ENCODE measurements at places on chromosomes 3 and 15.

- DNase-seq = no peak
These were observed 530 bp upstream of the PCOLCE2 start for GRCh38 chr3:142889212-142890014.

DNA sequence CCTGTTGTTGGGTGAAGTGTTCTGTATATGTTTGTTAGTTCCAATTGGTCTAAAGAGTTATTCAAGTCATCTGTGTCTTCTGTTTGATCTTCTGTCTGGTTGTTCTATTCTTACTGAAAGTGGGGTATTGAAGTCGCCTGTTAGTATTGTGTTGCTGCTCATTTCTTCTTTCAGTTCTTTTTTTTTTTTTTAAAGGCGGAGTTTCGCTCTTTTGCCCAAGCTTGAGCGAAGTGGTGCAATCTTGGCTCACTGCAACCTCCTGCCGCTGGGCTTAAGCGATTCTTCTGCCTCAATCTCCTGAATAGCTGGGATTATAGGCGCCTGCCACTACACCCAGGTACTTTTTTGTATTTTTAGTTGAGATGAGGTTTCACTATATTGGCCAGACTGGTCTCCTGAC is 23.5 kb downstream of the PFN2 start:
- no peak for DNase-seq

GRCh38 chr15:75389791-75390382 is 21.5 kb upstream of the MAN2C1 start:
- DNase-seq = no peak

DNA sequence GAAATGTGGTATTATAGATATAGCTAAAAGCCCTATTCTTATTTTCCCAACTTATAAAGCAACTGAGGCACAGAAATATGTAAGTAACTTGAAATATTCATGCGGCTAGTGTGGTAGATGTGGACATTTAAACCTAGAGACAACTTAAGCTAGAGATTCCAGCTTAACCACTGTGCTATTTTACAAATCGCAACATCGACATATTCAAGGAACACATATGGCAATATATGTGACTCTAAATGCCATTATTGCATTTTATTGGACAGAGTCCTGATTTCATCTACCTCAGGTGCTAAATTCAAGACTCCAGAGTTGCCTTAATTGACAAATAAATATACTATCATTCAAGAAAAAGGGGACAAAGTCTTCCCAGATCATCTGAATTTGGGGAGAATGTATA is 442.3 kb downstream of the NLGN1 start:
- no peak for DNase-seq

DNA sequence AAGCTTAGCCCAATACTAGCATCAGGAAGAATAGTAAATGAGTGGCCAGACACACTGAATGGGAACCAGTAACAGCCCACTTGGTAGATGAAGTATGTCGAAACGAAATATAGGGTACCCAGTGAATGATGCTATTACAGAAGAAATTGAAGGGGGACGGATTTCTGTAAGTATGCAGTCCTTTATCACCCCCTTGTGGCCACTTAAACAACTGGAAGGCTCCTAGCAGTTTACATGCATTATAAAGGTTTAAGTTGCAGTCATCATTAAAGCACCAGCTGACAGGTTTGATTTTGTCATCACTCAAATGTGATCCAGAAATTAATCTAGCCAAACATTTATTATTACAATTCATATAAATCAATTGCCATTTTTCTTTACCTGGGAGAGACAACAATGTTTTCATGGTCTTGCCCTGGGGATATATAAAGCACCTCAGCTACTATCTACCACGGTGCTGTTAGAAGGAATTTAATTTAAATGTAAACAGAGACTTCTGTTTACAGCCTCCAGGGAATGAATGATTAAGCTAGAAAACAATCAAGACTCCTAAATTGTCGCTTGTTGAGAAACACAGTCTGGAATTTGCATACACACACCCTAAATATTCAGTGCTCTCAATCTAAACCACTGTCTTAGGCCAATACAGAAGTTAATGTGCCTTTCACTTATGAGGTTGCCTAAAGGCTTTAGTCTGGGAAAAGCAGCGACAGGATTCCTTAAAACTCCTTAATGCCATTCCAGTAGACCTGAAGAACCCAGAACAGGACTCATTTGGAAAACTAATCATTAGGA is 7.8 kb downstream of the EIF1B start:
- no peak for DNase-seq

DNA sequence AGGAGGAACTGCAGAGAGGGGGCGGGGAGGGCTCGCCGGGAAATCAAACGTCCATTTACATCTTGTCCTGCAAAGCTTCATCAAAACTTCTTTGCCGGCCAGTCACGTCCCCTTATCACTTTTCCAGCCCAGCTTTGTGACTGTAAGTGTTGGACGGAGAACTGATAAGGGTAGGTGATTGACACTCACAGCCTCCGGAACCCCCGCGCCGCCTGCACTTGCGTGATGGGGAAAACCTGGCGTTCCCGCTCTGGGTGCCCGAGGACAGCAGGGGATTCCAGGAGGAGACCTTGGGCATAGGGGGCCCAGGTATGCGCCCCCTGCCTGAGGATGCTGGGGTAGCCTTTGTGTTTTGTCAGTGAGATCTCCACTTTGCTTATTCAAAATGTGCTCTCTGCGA is 72.8 kb upstream of the ANKRD34C start:
- no peak for DNase-seq

GRCh38 chr3:148914936-148915690 is 50.0 kb downstream of the CPA3 start:
- DNase-seq = no peak

DNA sequence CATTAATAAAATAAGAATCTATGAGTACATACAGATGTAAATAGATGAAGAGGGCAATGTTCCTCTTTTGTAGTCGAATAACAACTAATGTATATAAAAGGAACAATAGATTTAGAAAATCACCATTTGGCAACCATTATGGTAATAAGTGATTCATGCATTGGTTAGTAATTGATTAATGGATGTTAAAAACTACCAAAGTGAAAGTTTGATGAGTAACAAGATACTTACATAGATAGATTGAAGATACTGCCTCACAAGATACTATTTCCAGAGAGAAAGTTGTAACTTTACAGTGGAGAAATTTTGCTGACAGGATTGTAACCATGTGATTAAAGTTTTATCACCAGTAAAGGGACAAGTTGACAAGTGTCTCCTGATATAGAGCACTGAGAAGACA is 55.0 kb downstream of the TCF12 start:
- no peak for DNase-seq

DNA sequence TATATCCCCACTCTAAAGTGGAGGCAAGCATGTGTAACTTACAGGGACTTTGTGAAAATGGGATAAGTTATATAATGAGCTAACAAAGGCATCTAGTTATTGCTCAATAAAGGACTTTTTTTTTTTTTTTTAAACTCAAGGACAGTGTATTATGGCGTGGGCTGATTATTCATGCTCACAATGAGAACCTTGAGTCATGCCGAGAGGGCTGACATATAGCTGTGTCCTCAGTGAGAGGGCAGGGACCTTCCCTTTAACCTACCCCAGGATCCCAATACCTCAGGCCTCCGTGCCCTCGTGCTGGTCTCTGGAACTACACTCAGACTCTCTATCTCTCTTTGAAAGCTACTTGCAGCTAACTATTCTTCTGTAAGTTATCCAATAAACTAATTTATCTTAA is 319.9 kb upstream of the ICE2 start:
- DNase-seq = no peak

DNA sequence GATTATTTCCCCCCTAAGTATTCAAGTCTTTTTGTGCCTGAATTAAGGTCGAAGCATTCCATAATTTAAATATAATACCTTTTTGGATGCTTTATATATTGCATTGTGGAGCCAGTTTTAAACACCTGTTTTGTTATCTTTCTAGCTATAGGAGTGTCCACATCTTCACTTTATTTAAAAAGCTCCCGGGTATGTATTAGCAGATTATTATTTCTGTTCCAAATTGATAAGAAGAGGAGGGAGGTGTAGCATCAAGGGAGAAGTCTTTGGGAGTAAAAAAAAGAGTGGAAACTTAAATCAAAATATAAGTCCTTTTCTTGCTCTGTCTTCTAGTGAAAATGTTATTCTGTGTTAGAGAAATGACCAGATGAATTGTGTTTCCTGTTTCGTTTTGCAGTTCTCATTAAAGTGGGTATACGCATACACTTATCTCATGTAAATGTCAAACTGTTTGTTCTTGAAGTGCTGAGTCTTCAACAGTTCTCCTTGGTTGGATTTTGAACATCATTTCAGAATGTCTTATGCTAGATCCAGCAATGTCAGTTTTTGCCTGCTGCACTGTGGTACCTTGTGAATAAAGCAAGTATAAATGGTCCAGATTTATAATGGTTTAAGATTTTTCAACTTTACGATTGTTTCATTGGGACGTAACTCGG is 105.8 kb downstream of the FNDC3B start:
- DNase-seq = no peak

- DNase-seq = no peak
These were observed 9.3 kb downstream of the PSTPIP1 start for GRCh38 chr15:77004189-77004588.

- no peak for DNase-seq
These were observed 127.4 kb downstream of the TCF12 start for GRCh38 chr15:57045741-57046382.

DNA sequence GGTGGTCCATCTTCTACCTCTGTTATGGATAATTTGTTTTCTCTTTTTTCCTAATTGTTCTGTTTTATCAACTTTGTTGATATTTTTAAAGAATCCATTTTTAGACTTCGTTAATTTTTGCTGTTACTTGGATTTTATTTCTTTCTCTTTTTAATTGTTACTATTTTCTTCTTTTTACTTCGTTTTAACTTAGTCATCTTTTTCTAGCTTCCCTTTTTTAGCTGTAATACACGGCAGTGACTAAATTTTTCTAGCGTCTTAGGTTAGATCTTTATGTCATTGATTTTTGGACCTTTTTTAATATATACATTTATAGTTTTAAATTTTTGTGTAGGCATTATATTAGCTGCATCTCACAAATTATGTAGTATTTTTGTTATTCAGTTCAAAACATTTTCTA is 33.1 kb downstream of the ARIH2 start:
- no peak for DNase-seq

DNA sequence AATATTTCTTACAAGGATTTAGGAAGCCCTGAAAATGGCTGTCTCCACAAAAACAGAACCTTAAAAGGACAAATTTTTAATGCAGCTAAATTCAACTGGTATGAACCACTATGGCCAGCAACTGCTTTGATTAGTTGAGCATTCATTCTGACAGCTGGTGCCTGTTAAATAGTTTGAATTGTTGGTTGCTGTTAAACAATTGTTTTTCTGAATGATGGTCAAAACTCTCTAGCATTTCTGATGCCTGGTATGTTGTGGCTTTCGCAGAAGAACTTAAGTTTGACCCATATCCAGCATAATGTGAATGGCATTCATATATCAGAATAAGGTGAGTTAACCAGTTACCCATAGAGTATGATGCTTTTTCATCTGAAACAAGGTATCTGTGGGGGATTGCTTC is 138.4 kb downstream of the MEIS2 start:
- DNase-seq = no peak

GRCh38 chr15:58260205-58260724 is 122.1 kb downstream of the AQP9 start:
- no peak for DNase-seq

GRCh38 chr3:122004107-122004506 is 17.9 kb downstream of the ILDR1 start:
- DNase-seq = no peak

- no peak for DNase-seq
These were observed 5.2 kb upstream of the EBLN2 start for GRCh38 chr3:73056014-73056844.

DNA sequence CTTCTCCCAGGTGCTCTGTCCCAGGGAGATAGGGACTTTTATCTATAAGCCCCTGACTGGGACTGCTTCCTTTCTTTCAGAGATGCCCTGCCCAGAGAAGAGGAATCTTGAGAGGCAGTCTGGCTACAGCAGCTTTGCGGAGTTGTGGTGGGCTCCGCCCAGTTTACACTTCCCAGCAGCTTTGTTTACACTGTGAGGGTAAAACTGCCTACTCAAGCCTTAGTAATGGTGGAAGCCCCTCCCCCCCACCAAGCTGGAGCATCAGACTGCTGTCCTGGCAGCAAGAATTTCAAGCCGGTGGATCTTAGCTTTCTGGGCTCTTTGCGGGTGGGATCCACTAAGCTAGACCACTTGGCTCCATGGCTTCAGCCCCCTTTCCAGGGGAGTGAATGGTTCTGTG is 253.8 kb upstream of the ARL6 start:
- no peak for DNase-seq

DNA sequence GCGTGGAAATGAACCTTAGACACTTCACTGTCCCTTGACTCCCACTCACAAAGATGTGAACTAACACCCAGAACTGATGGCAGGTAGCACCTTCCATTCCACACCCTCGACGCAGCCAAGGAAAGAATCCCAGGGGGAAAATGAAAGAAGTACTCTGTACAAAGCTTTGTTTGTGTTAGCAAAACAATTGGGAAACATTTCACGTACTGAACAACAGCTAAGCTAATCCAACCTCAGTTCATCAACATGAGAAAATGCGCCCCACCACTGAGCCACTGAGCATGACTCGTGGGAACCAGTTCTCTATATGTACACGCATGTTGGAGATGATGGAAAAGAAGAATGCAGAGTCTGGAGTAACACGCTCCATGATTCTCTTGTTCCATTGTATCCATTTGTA is 32.0 kb downstream of the CORO2B start:
- DNase-seq = no peak

DNA sequence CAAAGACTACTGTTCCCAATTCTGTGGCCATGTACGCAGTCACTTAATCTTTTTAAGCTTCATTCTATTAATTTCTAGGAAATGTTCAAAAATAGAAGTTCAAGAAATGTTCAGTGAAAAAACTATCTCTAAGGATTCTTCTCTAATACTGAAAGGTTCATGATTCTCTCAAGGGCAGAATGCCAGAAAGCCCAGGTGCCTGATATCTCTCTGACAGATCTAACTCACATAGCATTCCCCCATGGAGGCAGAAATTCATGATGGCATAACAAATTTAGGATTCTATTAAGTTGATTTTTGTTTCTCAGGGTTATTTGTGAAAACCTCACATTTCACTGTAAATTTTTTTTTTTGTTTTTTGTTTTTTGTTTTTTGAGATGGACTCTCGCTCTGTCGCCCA is 17.5 kb downstream of the CHRM5 start:
- DNase-seq = no peak

GRCh38 chr15:87228460-87228859 is 1028.1 kb downstream of the NTRK3 start:
- no peak for DNase-seq

GRCh38 chr15:85440451-85440850 is 60.0 kb downstream of the AKAP13 start:
- no peak for DNase-seq

DNA sequence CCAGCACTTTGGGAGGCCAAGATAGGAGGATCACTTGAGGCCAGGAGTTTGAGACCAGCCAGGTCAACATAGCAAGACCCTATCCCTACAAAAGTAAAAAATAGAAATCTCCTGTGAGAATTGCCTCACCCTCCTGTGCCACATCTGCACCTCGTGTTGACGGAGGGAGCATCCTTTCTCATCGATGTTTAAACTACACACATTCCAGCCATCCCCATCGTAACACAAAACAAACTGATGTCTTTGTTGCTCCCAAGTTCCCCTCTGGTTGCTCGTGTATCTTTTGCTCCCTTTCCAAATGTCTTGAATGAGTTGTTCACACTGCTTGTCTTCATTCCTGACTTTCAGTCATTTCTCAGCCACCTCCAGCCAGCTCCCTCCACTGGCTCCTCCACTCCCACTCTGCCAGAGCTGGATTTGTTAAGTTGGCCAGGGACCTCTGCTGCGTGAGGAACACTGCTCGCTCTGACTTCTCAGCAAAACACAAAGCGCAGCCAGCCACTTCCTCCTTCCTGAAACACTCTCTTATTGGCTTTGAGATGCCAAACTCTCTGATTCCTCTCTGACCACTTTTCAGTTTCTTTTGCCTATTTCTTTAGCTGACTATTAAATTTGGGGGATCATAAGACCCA is 53.6 kb upstream of the ATP13A3 start:
- DNase-seq = no peak
